Mesenteric fat pad (tissue), 1 donor: ENCODE measurements at places on chromosomes 13 and 19. TPM values are rescaled to one million over a fixed set of nuclear protein-coding genes. Genes with fewer than 3 reads are reported as not detected.

Gene P2RY11
- total RNA-seq = 17.7 TPM

Gene CFAP97D2
- total RNA-seq = not detected

Gene HSH2D
- total RNA-seq = 1.2 TPM

Gene MISP3
- total RNA-seq = 1.7 TPM

Gene ZNF729
- not detected for total RNA-seq

Gene PLEKHF1
- total RNA-seq = 9.1 TPM

Gene BCAM
- 42.3 TPM for total RNA-seq

Gene NTF4
- total RNA-seq = not detected

Gene KCNN4
- total RNA-seq = 3.1 TPM

Gene TINCR
- total RNA-seq = 0.48 TPM

Gene ZNF813
- 3.6 TPM for total RNA-seq

Gene RNF113B
- not detected for total RNA-seq

Gene ANO8
- 16.2 TPM for total RNA-seq

Gene SIGLEC12
- 1.9 TPM for total RNA-seq

Gene RYR1
- total RNA-seq = 4.8 TPM

Gene ZNF304
- total RNA-seq = 7.4 TPM

Gene CYP2F1
- total RNA-seq = not detected

Gene CDC42EP5
- total RNA-seq = 38.1 TPM

Gene POU2F2
- 2.7 TPM for total RNA-seq

Gene RUVBL2
- 40.0 TPM for total RNA-seq

Gene PSG1
- not detected for total RNA-seq

Gene LSM14A
- total RNA-seq = 87.2 TPM

Gene GARRE1
- 37.7 TPM for total RNA-seq

Gene PSG4
- not detected for total RNA-seq

Gene ZNF878
- total RNA-seq = not detected

Gene ZNF99
- total RNA-seq = 0.10 TPM

Gene NPAS1
- not detected for total RNA-seq

Gene CEP89
- total RNA-seq = 15.4 TPM

Gene GCDH
- total RNA-seq = 23.3 TPM

Gene ZNF606
- total RNA-seq = 7.9 TPM

Gene FCER2
- total RNA-seq = 0.67 TPM

Gene SERTM1
- not detected for total RNA-seq

Gene CCL25
- not detected for total RNA-seq

Gene CRX
- not detected for total RNA-seq

Gene ADPRHL1
- total RNA-seq = 2.1 TPM

Gene APOE
- total RNA-seq = 162 TPM

Gene NRTN
- total RNA-seq = 0.42 TPM

Gene OR4F17
- total RNA-seq = not detected

Gene ATXN8OS
- not detected for total RNA-seq

Gene CPB2
- total RNA-seq = not detected

Gene ZNF555
- 4.1 TPM for total RNA-seq

Gene LRRC63
- total RNA-seq = 0.19 TPM

Gene ZNF571
- total RNA-seq = 5.4 TPM
